ENCODE measurements at places on chromosomes 4 and X.
A peak's percentile ranks its signal among the peaks of the same experiment; 100 is the strongest.

GRCh38 chr4:26020083-26020668, 106.2 kb downstream of the SMIM20 start:
- DNase-seq: no peak

- DNase-seq: no peak
These were observed 20.6 kb upstream of the FGFBP2 start for GRCh38 chr4:15983610-15984009.

- DNase-seq: no peak
These were observed 52.7 kb upstream of the TMPRSS11F start for GRCh38 chr4:68182382-68182820.

DNA sequence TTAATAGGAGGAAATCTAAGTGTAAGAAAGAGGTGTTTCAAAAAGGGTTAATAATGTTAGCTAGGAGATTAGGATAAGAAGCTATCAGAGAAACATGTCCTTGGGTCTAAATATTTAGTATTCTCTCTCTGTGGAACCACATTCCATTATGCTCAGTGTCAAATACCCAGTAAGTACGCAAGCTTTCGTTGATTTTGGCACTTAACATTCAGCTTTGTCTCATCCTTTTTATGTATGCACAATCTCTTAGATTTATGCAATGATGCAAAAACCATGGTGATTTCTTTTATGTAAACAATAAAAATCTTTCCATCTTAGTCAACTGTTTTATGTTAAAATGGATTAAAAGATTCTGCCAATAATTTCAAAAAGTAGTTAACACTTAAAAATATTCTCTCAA, 129.2 kb downstream of the KLHL13 start:
- no peak for DNase-seq

DNA sequence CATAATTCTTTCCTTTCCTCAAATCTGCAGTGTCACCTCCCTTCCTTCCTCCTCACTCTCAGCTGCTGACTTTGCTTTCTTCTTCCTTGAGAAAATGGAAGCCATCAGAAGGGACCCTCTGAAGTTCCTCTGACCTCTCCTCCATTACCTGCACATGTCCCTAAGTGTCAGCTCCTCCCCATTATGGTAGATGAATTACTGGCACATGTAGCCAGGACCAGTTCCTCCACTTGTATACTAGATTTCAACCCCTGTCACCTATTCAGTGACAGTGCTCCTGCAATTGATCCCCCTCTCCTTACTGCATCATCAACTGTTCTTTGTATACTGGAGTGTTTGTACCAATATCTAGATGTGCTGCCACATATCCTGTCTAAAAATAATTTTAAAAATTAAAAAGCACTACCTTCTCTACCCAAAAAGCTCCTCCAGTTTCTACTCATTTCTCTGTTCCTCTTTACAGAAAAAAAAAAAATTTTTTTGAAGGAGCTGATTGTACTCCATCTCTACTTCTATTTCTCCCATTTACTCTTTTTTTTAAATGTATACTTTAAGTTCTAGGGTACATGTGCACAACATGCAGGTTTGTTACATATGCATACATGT, 78.6 kb downstream of the CLCN5 start:
- DNase-seq: no peak

DNA sequence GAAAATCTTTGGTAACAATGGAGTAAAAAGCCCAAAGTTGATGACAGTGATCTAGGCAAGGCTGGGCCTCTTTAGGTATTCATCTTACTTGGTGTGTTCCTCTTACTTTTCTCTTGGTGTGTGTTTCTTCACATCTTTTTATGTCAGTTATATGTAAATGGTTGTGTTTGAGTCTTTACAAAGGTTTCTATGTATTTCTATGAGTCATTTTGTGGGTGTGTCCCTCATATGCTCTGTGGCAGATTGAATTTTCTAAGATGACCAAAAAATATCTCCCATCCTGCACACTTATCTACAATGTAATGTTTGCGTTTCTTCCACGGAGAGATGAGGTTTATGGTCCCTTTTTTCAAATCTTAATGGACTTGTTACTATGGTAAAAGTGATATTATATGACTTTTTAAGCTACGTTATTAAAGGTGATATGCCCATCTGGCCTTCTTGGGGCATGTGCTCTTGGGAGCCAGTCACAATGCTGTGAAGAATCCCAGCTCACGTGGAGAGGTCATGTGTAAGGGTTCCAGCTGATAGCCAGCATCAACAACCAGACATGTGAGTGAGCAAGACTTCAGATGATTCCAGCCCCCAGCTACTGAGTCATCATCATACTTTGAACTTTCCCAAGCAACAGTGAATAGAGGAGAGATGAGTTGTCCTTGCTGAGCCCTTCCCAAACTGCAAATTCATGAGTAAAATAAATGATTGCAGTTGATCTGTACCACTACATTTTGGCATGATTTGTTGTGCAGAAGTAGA, 126.9 kb downstream of the CBLL2 start:
- DNase-seq: no peak

DNA sequence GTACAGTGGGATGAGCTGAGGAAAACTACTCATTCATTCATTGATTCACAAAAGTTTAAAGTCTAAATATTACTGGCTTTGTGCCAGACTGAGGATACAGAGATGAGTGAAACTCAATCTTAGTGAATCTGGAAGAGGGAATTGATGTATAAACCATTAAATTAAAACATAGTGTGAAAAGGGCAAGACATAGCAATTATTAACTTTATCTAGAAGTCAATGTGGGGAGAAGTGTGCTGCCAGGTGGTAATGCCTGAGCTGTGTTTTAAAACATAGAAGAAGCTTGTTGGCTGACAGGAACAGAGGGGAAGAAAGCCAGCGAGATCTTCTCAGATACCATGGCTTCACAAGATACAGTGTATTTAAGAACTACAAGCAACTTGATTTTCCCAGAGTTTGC, 153.4 kb downstream of the BMPR1B start:
- DNase-seq: no peak

GRCh38 chrX:107804427-107804826, 21.2 kb upstream of the MID2 start:
- DNase-seq: no peak

GRCh38 chr4:175325230-175325629, 407.1 kb downstream of the ADAM29 start:
- DNase-seq: no peak

- DNase-seq: peak; percentile 63
These were observed 33.0 kb downstream of the HCCS start for GRCh38 chrX:11143931-11144678.

All from CD4-positive, alpha-beta T cell treated with Interleukin-6 at 100 ng/mL for 8 hours (primary cell).